ENCODE measurements at places on chromosomes 6 and 20. TPM values are rescaled to one million over a fixed set of nuclear protein-coding genes. Genes with fewer than 3 reads are reported as not detected.

The OOEP gene
- not detected for total RNA-seq

The ATF6B gene
- 44.0 TPM for total RNA-seq

The PSMB1 gene
- 628 TPM for total RNA-seq

GRCh38 chr6:13066050-13066449 lies 262.3 kb downstream of the TBC1D7 start:
- no peak for DNase-seq
